ENCODE measurements at places on chromosomes 11 and 22.

GRCh38 chr11:134015556-134015955, 53.3 kb upstream of the JAM3 start:
- no peak for DNase-seq

- no peak for DNase-seq
These were observed 107.2 kb downstream of the MPPED2 start for GRCh38 chr11:30478923-30479322.

GRCh38 chr11:72039856-72040401, 40.4 kb downstream of the NUMA1 start:
- no peak for DNase-seq

DNA sequence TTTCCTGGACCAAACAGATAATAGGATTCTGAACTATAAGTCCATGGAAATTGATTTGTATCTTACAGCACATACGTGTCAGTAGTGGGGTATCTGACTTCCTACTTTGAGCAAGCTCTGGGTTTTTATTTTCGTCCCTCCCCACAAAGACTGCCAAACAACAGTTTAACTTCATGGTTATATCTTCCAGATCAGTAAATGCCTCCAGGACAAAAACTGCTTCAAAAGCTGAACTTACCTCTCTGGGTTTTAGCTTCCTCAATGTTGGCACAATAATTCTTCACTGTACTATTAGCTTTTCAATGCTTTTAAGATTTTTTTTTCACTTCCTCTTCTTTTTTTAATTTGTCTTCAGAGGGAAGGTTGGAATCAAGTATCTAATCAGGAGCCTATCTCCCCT, 4.2 kb upstream of the DPF2 start:
- no peak for DNase-seq

DNA sequence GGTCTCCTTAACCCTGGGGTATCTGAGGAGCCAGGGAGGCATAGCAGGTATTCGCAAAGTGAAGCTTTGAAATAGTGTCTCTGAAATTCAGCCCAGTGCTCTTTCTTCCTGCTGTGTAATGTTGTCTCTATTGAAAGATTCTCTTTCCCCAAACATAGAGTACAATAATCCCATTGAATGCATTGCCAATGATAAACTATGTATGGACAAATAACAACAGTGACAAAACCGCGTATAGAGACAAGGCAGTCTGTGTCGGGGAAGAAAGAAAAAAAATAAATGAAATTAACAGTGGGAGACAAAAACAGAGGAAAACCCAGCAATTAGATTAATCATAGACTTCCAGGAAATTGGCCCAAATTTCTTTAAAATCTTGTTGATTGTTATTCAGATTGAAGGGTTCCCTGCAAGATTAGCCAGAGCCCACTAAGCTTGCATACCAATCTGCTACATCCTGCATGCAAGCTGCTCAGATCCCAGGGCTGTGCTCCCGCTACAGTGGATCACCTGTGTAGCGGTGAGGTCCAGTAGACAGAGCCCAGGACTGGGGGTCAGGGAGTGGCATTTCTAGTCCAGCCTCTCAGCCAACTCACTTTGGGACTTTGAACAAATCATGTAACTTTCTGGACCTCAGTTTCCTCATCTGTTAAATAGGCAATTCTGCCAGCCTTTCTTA, 492.8 kb downstream of the INSC start:
- DNase-seq: no peak

DNA sequence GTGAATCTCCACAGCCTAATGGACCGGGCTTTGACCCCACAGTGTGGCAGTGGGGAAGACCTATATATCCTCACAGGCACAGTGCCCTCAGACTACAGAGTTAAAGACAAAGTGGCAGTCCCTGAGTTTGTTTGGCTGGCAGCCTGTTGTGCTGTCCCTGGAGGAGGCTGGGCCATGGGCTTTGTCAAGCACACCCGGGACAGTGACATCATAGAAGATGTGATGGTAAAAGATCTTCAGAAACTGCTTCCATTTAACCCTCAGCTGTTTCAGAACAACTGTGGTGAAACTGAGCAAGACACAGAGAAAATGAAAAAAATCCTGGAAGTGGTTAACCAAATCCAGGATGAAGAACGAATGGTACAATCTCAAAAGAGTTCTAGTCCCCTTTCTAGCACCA, 39.0 kb downstream of the ENDOD1 start:
- no peak for DNase-seq

DNA sequence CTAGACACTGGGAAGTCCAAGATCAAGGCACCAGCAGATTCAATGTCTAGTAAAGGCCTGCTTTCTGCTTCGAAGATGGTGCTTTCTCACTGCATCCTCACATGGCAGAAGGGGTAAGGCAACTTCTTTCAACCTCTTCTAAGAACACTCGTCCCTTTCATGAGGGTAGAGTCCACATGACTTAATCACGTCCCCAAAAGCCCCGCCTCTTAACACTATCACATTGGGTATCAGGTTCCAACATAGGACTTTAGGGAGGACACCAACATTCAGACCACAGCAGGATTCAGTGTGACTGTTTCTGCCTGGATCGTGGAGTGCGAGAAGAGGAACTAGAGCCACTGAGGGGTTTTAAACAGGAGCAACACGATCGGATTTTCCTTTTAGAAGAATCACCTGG, 3.7 kb upstream of the TIRAP start:
- DNase-seq: no peak

DNA sequence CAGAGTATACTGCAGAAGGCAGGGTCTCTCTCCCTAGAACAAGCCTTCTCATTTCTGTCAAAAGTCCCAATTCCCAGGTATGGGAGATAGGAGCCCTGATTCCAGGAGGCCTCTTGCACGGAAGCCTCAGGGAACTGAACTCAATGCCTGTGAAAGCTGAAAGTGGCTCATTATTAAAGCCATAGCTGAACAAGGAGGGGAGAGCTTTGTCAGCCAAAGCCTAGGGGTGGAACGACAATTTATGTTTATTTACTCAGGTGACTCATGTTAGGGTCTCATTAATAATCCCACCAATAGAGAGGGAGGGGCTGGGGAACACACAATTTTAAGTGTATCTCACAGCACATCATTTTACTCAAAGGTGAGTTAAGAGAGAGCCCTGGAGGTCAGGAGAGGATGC, 44.9 kb downstream of the DSCAML1 start:
- no peak for DNase-seq

DNA sequence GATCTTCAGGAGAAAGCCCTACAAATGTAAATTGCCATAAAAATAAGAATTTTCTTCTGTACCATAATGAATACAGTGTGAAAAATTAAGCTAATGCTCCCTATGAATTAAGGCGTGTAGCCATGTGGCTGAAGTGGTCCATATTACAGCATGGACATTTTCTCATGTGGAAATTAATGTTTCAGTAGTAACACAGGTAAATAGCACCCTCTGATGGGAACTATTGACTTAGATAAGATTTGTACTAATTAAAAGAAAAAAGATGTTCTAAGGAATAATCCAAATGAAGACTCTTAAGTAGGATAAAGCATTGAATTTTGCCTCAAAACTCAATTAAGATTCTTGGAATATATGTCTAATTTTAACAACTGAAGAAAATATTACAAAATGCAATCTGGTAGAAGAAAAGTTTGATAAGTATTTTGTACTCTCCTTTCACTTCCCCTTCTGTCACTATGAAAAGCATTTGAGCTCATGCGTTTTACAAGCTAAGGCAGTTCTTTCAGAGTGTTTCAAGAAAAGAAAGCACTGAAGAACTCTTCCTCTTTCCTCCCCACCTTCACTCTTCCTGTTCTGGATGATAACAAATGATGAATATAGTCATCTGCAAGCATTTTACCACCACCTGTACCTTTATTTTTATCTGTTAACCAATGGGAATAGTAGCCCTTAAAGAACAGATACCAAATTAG, 9.9 kb upstream of the OR8D2 start:
- no peak for DNase-seq

DNA sequence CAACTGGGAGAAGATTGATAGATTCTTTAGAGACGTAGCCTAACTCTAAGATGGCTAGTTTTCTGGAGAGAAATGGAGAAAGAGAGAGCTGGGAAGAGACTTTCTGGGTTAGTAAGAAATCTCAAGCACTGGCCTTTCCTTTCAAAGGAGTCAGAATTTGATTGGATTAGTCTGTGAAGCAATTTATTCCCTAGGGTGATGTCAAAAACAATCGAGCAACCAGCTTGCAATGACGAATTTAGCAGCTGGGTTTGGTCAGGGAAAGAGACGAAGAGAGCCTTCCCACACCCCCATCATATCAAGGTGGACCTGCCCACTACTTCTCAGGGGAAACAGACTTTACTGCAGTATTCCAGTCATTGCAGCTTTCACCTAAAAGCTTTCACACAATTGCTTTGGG, 10.8 kb downstream of the KRTAP5-6 start:
- DNase-seq: no peak

DNA sequence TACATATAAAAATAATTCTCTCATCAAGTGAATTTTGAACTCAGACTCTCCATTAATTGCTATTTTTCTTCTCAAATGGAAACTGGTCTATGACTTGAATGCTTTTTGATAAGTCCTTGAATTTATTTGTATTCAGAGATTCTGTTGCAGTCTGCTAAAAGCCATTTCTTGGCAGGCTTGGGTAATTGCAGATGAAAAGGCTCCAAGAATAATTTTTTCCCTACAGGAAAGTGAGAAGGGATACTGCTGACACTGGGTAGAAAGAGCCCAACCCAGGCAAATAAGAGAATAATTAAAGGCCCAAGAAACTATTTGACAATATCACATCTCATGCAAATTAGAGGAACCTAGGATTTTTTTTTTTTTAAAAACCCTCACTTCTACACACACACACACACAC, 246.5 kb upstream of the DDI1 start:
- DNase-seq: no peak

DNA sequence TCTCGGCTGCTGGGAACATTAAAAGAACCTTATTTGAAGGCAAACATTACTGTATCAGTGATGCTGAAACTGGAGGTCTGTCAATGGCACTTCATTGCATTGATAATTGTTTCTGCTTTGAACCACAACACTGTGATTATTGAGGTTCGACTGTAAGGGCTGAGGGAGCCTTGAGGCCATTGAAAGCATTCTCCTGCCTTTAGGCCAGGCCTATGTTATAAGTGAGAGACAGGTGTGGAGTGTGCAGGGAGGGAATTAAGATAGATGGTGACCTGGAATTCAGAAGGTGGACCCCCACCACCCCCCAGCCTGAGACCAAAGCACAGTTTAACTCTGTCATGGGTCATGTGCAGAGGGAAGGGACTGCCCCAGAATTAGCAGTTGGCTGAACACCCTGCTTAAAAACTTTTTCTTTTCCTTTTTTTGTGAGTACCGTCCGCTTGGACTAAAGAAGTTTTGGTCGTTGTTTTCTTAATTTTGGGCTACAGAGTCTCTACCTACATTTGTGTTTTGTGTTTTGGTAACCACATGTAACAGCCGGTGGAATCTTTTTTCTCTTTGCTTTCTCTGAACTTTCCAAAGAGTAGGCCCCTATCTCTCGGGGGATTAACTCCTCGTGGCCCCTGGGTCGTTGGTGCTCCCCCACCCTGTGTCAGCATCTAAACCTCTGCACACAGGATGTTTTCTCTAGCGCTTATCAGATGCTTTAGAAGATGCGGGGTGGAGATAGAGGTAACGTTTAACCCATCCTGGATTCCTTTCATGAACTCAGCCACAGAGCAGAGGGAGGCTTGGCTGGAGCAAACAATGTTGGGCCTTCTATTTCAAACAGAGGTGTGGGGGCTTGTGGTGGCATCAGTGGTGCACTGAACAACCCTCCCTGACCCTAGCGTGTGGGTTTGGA, 43.7 kb downstream of the ZBTB16 start:
- DNase-seq: no peak

GRCh38 chr11:12540913-12541582, 133.2 kb upstream of the TEAD1 start:
- no peak for DNase-seq

DNA sequence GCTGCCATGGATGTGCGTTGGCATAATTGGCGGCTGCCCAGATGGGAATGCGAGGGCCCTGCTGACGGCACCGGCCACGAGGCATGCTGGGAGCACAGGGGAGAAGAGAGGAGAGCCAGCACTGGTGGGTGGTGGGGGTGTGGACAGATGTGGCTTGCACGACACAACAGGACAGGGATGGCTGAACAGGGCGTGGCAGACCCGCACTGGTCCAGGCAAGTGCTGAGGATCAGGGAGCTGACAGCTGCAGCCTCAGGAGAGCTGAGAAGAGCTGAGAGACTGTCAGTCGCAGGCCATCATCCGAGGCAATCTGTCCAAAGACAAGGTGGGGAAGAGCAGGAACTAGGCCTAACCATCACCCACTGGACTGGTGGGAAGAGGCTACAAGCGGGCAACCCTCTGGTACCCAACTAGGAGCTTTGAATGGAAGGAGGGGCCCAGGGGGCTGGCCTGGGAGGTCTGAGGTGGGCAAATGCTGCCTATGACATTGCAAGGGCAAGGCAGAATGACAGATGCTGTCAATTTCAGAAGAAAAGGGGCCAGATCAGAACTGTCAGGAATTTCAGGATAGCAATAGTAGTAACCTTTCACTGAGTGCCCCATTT, 2.4 kb downstream of the GNB1L start:
- DNase-seq: no peak

DNA sequence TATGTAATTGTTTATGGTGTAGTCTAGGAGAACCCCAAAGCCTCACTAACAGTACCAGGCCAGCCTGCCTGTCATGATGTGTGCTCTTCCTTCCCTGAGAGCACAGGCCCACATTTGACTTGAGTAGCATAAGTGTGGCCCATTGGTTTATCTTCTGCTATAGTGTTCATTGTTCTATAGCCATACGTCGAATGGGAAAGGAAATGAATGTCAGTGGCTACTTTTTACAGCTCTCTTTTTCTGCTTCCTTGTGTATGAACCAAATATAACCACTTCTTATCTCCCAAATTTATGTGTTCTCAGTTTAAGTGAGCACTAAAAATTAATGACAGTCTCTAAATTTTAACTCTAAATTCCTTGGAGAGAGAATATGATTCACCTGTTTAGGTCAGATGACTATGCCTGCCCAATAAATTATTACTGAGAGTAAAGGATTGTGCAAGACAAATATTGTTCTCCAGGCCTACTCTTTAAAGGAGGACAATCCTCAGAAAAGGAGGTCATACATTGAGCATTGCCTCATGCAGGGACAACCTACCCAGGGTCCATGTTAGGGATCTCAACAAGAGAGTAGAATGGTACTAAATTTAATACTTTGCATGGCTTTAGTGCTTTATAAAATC, 222.9 kb upstream of the ARHGAP20 start:
- no peak for DNase-seq

DNA sequence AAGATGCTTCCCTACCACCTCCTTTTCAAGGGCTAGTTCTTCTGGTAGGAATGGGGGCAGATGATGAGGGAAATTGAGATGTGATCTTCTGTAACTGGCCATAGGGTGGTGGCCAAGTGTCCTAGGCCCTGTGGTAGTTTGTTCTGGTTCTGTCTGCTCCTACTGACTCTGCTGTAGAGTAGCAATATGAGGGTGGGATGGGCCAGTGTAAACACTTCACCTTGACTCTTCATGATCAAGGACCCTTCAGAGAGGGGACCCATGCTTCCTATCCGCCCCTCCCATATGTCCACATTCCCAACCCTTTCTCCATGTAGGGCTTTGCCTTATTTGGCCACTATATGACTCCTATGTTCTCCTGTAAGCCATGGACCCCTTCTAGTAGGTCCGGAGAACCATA, 230.3 kb upstream of the SESN3 start:
- DNase-seq: no peak

- no peak for DNase-seq
These were observed 911 bp downstream of the PANX2 start for GRCh38 chr22:50171319-50171964.
